ENCODE measurements at places on chromosomes 13 and 19.

DNA sequence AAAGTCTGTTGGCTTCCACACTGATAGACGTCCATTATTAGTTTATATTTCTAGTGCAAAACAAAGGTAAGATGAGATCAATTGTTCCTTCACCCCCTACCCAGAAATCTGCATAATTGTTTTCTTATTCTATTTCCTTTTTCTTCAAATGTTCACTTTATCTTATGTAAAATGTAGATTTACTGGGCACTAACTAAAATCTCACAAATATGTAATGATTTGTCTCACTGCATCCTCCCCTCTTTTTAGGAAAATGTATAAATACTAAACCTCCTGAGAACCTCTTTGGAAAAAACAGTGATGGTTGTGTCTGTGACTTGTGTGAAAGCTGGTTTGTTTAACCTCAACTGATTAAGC is 1377.2 kb upstream of the MIR17HG start:
- no peak for DNase-seq

DNA sequence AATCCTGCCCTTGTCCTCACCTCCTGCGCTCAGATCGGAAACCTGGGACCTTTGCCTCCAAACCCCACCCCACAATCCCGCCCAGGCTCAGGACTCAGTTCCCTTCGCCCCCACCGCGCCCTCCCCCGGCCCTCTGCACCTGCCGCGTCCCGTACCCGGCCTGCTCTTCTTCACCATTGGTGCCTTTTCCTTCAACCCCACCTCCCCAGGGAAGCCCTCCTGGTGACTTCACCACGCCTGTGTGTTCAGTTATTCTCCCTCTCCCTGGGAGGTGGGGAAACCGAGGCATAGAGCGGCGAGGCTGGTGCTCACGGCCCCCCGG is 19.3 kb upstream of the TCF3 start:
- DNase-seq, result no peak

DNA sequence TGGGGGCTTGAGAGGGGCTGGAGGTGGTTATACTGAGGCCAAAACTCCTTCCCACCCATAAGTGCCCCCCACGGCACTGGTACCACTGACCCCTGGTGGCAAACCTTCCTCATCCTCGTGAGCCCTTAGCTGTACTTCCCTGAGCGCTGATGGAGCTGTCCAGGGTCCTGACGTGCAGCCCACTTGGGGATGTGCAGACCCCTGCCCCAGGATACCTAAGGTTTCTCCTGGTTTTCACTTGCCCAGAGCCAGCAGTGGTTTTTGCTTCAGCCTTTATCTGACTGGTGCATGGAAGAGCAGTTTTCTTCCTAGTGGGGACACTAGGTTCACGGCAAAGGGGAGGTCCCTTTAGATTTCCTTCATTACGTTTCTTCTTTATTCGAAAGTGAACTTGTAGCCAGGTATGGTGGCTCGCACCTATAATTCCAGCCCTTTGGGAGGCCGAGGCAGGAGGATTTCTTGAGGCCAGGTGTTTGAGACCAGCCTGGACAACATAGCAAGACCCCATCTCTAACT is 28.7 kb upstream of the KCTD15 start:
- no peak for DNase-seq

- no peak for DNase-seq
Observed at GRCh38 chr13:77749344-77749880, 51.9 kb downstream of the SLAIN1 start.

DNA sequence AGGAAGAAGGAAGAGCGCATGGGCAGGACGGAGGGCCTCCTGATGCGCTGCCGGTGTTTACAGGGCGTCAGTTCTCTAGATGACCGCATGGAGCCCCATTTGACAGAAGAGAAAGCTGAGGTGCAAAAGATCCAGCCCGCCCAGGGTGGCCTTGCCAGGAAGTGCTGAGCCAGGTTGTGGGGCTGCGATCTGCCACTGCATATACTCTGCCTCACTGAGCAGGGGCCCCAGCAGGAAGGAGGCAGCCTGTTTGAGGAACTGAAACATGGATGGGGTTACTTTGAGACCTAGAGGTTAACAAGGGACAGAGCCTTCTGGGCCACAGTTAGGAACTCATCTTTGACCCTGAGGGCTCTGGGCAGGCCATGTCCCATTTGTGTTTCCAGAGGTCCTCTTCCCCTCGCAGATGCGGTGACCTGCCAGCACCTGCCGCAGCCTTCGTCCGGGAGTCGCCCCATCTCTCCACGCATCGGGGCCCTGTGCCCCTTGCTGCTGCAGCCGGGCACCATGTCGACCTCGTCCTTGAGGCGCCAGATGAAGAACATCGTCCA is 3.2 kb downstream of the EPN1 start:
- DNase-seq, result peak; percentile 91
